ENCODE measurements at places on chromosomes 13 and 19.

GRCh38 chr13:46086985-46087384 lies 17.8 kb downstream of the CPB2 start:
- no peak for DNase-seq

DNA sequence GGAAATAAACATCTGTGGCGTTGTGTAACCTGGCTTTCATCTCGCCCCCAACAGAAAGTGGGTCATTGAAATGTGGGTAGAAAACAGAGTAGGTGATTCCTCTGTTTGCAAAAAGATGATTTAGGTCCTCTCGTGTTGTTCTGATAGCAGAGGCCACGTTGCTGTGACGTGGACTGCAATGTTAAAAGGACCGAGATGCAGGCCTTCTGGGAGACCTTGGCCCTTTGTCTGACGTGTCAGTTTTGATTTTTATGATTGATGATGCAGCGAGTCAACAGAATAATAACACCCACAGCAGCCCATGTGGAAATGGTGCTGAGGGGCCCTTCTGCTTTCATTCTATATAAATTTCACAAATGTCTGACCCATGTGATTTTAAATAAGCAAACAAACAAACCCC lies 68.9 kb downstream of the FGF9 start:
- DNase-seq = no peak

GRCh38 chr19:45428384-45429231 lies 4.9 kb upstream of the ERCC1 start:
- DNase-seq = peak; percentile 16

DNA sequence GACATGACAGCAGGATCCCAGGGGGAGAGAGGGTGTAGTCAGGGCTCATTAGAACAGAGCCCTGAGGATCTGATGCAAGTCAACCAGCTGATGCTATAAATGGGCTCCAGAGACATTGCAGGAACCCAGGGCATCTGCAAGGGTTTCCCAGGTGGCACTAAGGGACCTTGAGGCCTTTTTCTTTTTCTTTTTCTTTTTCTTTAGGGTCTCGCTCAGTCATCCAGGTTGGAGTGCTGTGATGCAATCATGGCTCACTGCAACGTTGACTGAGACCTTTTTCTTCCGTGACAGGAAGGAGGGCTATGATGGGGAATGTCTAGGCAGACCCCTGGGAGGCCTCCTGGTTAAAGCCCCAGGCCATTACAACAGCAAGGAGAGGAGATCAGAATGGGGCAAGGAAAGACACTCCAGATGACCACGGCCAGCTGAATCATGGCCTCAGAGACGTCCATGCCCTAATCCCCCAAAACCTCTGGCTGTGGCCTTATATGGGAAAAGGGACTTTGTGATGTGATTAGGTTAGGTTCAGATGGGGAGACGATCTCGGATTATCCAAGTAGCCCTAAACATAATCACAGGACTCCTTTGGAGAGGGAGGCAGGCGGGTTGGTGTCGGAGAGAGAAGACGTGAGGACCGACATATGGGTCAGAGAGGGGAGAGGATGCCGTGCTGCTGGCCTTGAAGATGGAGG lies 4.5 kb upstream of the FCGRT start:
- no peak for DNase-seq

- DNase-seq = no peak
Measured at GRCh38 chr13:99193152-99193551, 7.5 kb upstream of the UBAC2 start.
